ENCODE measurements at places on chromosomes 6 and 20.

- no peak for DNase-seq
Observed at GRCh38 chr6:137873273-137873762, 6.3 kb downstream of the TNFAIP3 start.

- no peak for DNase-seq
Observed at GRCh38 chr6:131443514-131443913, 129.5 kb upstream of the ARG1 start.

- DNase-seq: no peak
Observed at GRCh38 chr6:167103041-167103891, 19.6 kb upstream of the CCR6 start.

DNA sequence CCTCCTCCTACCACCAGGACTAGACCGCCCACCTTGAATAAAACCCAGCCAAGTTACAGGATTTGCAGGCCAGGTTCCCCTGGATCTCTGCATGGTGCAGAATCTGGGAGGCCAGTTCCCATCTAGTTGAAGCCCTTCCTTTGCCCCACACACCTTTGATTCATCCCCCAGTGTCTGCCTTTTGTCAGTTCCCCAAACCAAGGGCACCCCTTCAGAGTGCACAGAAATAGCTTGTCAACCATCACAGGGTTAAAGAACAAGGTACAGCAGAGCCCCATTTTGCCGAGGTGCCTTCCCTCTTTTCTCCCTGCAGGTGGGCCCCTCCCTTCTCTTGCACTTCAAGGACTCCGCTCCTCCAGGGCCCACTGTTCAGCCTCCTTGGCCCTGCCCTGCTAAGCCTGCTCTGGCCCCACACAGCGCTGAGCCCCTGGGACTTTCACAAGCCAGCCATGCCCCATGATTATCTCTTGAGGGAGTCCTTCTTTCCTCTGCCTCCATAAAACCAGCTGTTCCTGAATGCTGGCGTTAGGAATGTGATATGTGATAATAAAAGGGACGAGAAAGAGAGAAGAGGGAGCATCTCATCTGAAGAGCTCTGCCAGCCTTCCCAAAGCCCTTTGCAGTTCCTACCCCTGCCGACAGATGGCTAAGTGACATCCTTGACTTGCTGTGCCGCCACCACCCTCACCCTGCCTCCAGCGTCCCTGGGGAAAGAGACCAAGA lies 280.3 kb downstream of the CDC5L start:
- no peak for DNase-seq

GRCh38 chr6:87670707-87671106 lies 31.3 kb downstream of the AKIRIN2 start:
- no peak for DNase-seq

- no peak for DNase-seq
Observed at GRCh38 chr6:75306064-75306463, 21.5 kb upstream of the TMEM30A start.

GRCh38 chr20:10313701-10314100 lies 95.1 kb downstream of the SNAP25 start:
- DNase-seq: no peak

DNA sequence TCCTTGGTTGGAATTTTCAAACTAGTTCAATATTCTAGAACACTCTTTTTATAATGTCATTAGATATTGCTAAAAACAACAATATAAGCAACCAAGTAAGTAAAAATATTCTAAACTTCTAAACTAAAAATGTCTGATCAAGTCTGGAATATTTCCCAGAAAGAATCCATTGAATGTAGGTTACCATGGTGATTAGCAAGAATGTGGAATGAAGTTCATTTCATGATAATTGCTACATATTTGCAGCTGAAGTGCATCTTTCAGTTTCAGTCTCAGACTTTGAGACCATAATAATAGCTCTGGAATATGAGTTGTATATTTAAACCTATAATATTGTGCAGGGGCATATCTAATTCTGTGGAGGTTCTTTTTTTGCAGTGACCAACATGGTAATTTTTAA lies 61.0 kb upstream of the NKAIN2 start:
- no peak for DNase-seq

GRCh38 chr20:41027872-41028358 lies 707 bp upstream of the TOP1 start:
- no peak for DNase-seq

DNA sequence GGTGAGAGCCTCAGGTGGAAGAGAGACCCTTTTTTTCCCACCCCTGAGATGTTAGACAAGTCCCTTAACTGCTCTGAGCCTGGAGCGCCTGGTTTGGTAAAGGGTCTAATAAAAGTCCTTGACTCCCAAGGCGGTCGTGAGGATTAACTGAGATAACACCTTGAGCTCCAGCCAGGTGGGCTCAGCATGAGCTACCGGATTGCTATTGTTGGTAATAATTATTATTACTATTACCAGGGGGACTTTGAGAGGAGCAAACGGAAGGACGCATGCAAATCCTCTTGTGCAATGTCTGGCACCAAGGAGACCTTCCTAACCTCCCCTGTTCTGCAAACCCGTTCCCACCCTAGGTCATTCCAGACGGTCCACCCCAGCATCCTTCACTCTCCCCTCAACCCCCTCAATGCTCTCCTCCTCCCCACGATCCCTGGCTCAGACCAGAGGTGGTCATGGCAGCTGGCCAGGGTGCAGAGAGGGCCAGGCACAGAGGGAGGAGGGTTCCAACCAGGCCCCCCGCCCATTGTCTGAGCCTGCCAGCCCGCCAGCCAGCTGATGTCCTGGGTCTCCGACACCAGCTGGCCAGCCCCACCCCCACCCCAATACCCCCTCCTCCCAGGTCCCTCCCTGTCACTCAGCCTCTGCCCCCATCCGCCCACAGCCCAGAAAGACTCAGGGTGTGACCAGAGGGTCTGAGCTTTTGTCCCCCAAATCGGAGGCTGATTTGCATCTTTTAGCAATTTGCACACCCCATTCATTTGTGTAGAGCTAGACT lies 14.3 kb upstream of the CBFA2T2 start:
- no peak for DNase-seq

DNA sequence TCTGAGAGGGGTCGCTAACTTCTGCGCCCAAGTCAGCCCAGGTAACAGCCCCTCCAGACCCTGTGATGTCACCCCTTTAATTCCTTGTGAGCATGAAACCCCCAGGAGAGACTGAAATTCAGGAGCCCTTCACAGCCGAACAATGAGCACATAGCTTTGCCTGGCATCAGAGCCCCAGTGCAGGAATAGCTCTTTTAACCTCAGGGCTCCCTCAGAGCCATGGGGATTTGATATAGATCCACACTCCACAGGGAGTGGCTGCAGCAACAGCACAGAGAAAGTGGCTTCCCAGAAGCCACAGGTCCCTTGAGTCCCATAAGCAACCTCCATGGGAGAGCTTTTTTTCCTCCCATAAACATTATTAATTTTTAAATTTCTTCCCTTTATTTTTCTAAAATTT lies 150.0 kb upstream of the MARCKS start:
- DNase-seq: no peak

GRCh38 chr20:8624616-8625015 lies 444.3 kb upstream of the PLCB4 start:
- DNase-seq: no peak

DNA sequence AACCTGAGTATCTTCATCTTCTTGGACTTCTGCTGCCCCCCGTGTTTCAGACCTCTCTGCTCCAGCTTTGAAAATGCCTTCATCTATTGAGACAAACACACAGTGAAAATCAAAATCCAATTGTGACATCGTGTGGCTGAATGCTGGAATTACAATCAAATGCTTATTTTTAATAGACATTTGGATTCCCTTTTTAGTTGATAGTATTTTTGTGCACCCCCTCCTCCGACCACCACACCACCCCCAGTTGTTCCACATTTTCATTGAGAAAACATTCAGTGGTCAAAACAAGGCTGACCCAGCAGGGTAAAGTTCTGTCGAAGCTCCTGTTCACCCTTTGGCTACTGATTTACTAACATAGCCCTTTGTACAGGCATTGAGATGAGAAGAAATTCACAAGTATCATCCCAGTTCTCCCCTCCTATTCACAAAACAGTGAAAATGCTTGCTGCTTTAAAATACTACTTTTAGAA lies 79.0 kb downstream of the NRSN1 start:
- DNase-seq: no peak

DNA sequence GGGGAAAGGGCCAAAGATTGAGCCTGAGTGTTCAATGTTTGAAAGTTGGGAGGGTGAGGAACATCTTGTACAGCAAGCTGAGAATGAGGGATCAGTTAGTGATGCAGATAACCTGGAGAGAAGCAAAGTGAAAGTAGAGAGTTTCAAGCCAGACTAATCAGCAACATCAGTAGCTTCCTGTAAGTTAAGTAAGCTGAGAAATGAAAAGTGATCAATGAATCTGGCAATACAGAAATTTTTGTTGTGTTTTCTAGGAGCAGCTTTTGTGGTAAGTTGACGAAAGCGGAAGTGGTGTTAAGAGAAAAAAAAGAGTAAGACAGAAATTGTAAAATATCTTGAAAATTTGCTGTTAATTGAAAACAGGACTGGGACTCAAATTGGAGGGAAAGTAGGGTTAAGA lies 855.5 kb upstream of the MAP3K7 start:
- no peak for DNase-seq

- DNase-seq: no peak
Observed at GRCh38 chr6:22529866-22530265, 39.5 kb upstream of the HDGFL1 start.

DNA sequence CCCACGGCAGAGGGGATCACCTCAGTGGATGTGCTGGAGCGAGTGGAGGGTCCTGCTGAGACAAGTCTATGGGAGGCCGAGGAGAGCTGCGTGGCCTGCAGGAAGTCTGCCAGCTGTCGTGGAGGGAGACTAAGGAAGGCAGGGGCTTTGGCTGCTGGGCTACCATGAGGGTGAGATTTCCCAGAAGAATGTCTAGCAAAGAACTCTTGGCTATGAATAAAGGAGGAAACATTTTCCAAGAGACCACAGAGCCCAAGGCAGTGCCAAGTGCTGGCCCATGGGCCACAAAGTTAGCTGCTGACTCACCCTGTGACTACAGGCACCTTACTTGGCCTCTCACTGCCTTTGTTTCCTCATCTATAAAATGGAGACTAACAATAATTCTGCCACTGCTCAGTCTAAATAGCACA lies 73.4 kb downstream of the PRDM1 start:
- DNase-seq: no peak

GRCh38 chr6:37126961-37127616 lies 42.9 kb upstream of the PIM1 start:
- DNase-seq: no peak

DNA sequence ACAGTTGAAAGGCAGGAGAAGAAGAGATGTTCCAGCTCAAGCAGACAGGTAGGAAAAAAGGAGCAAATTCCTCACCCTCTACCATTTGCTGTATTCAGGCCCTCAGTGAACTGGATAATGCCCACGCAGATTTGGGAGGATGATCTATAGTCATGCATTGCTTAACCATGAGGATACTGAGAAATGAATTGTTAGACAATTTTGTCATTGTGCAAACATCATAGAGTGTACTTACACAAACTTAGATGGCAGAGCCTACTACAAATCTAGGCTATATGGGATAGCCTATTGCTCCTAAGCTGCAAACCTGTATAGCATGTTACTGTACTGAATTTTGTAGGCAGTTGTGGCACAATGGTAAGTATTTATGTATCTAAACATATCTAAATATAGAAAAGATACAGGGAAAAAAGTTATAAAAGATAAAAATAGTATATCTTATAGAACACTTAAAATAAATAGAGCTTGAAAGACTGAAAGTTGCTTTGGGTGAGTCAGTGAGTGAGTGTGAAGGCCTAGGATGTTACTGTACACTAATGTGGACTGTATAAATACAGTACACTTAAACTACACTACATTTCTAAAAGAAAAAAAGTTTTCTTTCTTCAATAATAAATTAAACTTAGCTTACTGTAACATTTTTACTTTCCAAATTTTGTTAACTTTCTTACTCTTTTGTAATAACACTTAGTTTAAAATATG lies 672.3 kb downstream of the UTRN start:
- DNase-seq: no peak

GRCh38 chr20:24491041-24491756 lies 21.8 kb downstream of the SYNDIG1 start:
- DNase-seq: no peak

- no peak for DNase-seq
Observed at GRCh38 chr6:156413154-156413553, 364.0 kb upstream of the ARID1B start.

- no peak for DNase-seq
Observed at GRCh38 chr20:56998438-56998837, 268.0 kb downstream of the BMP7 start.

DNA sequence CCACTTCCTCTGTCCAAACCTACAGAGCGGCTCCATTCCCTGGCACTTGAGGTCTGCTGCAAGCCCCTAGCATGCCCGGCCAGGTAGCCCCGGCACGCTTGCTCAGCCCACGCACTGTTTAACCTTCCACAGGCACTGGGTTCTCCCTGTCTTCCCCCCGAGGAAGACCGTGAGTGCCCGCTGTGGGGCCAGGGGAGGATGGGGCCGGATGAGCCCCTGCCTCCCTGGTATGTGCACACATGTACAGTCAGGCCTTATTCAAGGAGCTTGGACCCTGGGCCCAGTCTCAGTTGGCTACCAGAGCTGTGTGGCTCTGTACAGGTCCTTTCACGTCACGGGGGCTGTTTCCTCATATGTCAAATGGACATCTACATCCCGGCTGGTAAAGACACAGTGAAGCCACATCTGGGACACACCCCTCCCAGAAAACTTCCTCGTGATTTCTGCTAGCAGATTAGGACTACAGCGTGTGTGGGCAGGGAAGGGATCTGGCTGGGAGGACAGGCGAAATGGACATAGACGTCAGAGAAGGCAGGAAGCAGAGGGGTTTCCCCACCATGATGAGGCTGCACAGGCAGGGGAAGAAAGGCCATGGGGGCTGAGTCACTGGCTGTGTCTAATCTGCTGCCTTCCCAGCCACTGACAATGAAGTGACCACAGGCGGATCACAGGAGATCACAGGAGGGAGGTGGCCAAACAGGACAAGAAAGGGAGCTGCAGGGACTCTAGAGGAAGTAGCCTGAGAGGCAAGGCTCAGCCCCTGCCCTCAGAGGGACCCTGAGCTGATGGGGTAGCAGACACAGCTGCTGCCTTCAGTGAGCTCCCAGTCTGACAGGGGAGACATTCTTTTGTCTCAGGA lies 62.9 kb downstream of the MRPL14 start:
- no peak for DNase-seq

- no peak for DNase-seq
Observed at GRCh38 chr6:7905416-7905815, 5.2 kb downstream of the TXNDC5 start.

- no peak for DNase-seq
Observed at GRCh38 chr6:68777956-68778355, 142.9 kb downstream of the ADGRB3 start.

DNA sequence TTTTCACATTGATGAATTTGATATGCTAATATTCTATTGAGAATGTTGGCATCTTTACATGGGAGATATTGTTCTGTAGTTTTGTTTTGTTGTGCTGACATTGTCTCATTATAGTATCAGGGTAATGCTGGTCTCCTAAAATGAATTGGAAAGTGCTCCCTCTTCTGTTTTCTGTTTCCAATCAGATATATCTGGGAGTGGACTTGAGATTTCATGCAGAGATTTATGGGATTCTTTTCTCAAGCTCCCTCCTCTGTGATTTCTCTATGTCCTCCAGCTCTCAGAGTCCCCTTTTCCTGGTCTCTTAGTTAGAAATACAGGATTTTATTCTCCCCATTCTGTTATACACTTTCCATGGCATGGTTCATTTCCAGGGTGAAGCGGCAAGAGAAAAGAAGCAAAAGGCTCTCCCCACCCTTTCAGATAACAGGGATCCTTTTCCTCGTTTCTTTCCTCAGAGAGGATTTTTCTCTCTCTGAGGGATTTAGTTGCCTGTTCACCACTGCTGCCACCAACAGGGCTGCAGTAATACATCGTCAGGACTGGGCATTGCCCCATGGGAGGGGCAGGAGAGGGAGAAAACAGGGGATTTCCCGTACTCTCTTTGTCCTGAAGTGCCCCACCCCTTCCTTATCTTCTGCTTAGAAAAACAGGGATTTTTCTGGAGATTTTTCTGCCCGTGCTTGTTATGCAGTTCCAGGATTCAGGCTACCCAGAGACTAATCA lies 59.3 kb upstream of the STMND1 start:
- no peak for DNase-seq

Data from nucleus accumbens (tissue), 56 donors.